Posterior cingulate gyrus (tissue), 11 donors: ENCODE measurements at places on chromosomes 12 and 14.

DNA sequence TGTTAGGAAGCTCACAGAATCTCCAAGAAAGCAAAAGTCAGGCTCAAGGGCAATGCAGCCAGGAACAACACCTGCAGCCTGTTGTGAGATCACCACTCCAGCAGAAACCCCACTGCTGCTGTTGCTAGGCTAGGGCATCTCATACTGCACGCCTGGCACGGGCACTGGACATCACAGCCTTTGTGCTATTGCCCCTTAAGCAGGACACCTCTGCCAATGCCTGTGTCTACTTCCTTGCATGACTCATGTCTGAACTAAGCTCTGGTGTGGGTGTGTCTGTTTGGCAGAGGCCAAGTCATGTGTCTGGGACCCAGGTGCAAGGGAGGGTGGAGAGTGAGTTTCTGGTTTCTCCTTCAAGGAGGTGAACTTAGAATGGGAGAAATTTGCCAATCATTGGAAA, 10.0 kb upstream of the DDX47 start:
- no peak for DNase-seq

DNA sequence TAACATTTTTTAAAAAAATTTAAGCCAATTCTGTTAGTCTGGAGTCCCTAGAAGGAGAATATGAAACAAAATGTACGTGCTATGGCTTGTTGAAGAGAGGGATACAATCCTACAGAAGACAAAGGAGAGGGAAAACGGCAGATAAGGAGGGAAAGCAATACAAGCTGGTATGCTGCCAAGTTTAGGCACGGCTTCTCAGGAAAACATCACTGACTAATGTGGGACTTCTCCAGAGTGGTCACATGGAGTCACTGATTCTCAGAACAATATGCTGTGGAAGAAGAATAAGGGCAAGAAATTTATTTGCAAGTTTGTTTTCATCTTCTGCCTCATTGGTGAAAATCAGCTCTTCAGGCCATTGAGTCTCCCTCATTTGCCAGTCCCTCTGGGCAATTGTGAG, 22.9 kb upstream of the NR1H4 start:
- no peak for DNase-seq

GRCh38 chr12:115710104-115710564, 567.4 kb downstream of the MED13L start:
- no peak for DNase-seq

- no peak for DNase-seq
Observed at GRCh38 chr14:52703225-52703624, 3.8 kb upstream of the PSMC6 start.

DNA sequence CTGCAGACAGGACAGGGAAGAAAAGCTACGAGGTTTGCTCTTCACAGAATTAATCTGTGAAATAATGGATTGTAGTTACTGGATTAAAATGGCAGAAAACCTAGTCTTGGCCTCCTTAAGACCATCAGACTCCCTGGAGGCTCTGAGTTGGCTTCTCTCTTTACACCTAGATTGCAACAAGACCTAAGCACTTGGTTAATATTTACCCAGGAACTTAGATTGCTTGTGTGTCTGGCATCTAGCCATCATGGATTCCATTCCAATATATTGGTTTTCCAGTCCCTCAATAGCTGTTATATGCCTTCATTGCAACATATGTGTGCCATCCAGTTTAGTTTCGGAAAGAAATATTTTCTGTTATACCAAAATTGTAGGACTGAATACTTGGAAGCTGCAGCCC, 1.9 kb upstream of the GTF2A1 start:
- no peak for DNase-seq

- no peak for DNase-seq
Observed at GRCh38 chr12:67352682-67353081, 83.5 kb downstream of the CAND1 start.

DNA sequence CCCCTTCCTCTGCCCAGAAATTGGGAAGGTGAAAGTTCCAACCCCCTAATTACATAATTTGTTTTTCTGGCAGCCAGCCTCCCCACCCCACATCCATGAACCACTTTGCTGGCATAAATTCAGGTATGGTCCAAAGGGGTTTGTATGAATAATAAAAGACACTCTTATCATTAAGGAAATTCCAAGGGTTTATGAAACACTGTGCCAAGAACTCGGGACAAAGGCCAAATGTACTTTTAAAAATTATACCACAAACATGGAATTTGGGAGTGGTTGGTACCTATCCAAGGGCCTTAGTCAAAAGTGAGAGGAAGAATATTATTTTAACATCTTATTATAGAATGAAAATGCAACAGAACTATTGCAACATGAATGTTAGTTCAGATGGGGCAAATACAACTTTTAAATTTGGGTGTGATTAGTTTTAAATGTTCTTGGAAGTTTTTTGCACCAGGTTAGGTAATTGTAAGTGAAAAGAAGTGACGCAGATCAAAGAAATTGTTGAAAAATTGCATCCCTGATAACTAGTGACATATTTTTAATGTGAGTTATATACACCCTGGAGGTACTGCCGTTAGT, 217.8 kb downstream of the TMEM117 start:
- no peak for DNase-seq

DNA sequence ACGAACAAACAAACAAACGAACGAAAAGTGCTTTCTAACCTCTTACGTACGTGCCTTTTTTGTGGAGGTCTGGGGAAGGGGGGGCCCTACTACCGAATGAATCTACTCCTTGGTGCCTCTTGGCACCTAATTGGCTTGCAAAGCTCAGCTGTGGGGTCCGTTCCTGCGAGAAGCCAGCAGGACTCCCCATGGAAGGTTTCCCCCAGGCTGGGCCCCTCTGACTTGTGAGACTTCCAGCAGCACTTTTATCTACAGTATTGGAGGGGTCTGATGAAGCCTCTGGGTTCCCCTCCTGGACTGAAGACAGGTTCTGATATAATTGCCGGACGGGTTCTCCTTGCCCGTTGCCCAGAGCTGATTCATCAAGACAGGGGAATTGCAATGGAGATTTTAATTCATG, 1.2 kb upstream of the TMEM106C start:
- no peak for DNase-seq

DNA sequence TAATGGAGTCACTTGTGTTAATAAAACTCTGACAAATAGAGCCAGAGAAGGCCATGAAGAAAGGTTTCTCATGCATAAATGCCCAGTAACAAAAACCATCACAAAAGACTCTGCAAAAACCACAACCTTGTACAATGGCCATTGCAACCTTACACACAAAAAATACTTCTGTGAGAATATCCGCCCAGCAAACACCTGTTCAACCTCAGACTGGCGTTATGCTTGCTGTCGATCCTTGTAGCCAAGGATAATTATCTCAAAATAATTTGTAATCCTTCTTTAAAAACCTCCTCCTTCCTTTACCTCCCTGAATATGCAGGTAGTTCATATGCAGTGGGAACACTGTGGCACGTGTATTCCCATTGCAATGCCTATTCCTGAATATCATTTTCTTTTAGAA, 157.1 kb downstream of the SLC41A2 start:
- DNase-seq: no peak

DNA sequence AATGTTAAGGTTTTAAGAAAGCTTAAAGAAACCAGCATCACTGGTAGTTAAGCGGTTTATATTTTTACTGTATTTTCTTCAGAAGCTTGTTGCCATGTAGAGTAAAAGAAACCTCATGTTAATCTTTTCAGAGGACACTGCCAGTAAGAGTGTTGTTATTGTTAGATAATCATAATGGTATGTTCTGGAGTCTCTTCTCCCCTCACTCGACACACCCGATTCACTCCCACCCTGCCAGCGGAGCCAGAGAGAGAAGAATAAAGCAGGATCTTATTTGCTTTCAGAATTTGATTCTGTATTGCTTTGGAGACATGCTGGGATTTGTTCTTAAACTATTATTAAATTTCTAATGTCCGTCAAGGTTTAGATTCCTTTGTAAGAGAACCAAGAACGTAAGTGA, 113.7 kb downstream of the SAMD4A start:
- DNase-seq: no peak

- DNase-seq: no peak
Observed at GRCh38 chr14:21041676-21042433, at the start of gene RNASE7. RNASE7 (plus strand) TSS chr14:21042362; CDS start chr14:21042993, 631 bp downstream.

- DNase-seq: no peak
Observed at GRCh38 chr12:52246720-52247621, 13.9 kb downstream of the KRT7 start.

DNA sequence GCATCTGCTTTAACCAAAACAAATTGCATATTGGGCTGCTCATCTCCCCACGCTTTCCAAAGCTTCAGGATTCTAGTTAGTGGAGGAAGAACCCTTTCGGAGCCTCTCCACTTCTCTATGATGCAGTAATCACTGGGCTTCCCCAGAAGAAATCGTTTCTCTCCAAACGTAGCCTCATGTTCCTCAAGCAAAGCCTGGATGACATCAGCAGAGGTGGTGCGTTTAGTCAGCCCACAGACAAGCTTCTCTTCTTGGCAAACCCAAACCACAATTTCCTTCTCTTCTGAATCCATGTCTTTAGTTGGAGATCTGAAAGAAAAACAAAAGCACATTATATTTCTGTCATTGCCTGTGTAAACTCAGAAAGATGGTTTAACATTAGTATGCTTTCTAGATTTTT, 30.6 kb downstream of the RASSF9 start:
- DNase-seq: no peak

GRCh38 chr12:126355346-126355745, 1290.1 kb downstream of the AACS start:
- DNase-seq: no peak

- DNase-seq: no peak
Observed at GRCh38 chr12:80101126-80101525, 1.8 kb downstream of the OTOGL start.

DNA sequence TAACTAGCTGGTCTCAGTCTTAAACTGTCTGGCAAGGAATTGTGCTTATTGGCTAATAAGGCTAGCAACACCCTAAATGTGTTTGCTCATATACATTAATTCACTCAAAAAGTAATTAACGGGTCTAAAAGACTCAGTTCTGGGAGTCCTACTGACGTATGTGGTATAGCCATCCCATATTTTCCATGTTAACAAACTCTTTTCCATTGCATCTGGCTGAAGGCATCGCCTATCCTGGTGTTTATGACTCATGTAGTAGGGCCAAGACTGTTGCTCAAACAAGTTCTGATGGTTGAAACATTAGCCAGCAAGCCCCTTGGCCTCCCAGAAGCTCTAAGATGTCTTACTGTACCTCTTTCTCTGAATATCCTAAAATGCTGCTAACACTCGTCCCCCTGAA, 98.5 kb downstream of the PHLDA1 start:
- DNase-seq: no peak

DNA sequence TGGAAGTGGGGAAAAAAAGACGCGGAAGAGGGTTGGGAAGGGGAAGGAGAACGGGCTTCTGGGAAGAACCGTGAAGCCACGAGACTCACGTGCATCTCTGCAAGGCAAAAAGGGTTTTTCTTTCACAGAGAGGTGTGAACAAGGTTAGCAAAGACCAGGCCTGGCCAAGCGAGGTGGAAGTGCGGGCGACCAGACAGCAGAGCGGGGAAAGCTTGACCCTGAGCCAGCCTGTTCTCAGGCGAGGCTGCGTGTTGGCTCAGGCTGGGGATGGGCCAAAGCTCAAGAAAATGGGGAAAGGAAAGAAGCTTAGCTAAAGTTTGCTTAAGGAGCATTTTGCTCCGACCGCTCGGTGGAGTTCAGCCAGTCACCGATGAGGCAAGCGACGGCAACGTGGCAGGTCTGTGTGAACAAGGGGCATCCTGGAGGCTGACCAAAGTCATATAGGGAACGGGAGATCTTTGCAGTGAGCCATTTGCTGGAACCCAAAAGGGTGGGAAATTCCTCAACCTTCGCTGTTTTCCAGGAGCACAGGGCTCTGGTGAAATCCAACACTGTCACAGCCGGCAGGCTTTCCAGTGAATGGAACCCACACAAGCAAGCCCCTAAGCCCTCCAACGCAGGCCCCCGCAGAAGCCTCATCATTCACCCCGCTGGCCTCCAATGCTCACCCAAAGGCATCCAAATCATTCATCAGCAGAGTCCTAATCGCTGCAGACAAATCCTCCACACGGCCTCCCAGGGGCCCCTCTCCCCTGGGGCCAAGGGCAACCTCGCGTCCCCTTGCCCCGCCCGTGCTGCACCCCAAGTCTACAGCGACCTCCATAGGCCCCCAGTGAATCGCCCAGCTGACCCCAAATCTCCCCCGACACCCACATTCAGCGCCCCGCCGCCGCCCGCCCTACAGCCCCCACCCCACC, 754 bp downstream of the ZNF605 start:
- DNase-seq: no peak

DNA sequence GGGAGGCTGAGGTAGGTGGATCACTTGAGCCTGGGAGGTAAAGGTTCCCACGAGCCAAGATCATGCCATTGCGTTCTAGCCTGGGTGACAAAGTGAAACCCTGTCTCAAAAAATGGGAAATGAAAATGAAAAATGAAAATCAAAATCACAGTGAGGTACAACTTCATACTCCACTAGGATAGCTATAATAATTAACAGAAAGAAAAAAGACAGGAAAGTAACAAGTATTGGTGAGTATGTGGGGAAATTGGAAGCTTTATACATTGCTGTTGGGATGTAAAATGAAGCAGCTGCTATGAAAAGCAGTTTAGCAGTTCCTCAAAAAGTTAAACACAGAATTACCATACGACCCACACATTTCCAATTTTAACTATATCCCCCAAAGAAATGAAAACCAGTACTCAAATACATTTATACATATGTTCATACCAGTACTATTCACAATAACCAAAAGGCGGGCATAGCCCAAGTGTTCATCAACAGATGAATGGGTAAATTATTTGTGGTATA, 22.2 kb downstream of the SGPP1 start:
- no peak for DNase-seq

GRCh38 chr12:101327051-101327450, 47.1 kb downstream of the UTP20 start:
- DNase-seq: no peak

- no peak for DNase-seq
Observed at GRCh38 chr12:3207175-3207574, 130.0 kb downstream of the TSPAN9 start.

DNA sequence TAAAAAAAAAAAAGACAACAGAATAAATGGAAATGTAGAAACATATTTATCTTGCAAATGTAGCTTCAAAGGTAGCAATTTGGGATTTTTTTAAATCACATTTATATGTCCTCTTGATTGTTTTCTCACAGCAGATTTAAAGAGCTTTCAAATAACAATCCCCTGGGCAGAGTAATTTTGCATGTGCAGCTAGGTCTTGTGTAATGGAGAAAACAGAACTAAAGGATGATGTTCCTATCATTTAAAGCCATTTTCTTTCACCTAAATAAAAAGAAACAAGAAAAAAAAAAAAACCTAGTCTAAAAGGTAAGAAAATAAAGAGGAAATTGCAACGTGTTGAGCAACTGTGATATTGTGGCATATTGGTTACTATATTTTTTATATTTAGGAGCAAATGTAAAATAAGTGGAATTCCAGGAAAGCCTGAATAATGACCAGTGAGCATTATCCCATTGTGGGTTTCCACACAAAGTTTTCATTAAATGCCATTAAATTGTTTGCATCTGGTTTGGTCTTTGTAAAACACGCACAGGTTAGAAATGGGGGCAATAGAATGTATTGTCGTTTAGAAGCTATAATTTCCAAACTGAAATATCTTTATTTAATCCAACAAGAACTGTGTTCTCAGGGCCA, 215.6 kb downstream of the SLC6A15 start:
- DNase-seq: no peak

GRCh38 chr12:4850857-4851380, 58.8 kb upstream of the KCNA1 start:
- DNase-seq: no peak

- DNase-seq: no peak
Observed at GRCh38 chr14:59483363-59483762, 845 bp downstream of the L3HYPDH start.
